ENCODE measurements at places on chromosomes 5 and 9.

- DNase-seq, result no peak
These were observed 561.6 kb downstream of the TAF11L14 start for GRCh38 chr5:18195910-18196309.

DNA sequence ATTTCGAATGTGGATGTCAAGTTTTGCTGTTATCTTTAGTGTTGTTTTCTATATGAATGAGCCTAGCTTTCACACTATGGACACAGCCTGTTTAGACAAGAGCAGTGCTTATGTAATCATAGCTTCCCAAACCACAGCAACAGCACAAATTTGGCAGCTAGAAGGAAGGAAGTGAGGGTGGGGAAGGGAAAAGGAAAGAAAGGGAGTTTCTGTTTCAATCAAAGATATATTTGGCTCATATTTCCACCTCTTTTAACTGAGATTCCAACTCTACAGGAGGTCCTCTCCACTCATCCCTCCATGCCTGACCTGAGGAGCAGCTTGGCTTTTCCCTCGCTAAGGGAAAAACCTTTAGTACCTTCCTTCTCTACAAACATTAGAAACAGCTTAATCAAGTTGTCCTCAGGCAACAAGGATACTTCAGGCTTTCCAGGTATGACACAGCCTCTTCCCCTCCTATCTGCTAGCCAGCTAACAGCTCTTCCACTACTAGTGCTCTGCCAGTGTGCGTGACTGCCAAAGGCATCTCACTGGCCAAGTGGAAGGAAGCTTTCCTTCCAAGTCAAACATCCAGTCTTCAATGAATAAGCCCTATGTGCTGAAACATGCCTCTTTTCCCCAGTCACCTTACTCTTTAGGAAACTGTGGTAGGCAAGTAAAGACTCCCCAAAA is 268.6 kb upstream of the PTGER4 start:
- DNase-seq, result no peak

DNA sequence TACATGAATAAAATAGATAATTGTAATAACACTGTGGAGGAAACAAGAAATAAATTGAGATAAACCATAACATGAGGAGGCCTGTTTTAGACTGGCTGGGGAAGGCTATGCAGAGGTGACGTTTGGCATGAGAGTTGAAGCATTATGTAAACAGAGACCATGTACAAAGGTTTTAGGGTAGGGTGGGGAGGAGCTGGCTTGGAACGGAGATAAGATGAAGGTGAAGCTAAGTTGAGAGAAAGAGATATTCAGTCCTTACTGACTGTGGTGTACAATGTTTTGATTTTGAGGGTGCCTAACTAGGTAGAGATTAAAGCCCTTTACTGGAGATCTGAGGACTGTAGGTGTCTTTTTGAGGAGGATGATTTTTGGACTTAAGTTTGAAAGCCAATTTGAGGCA is 17.8 kb downstream of the MAN2A1 start:
- DNase-seq, result no peak

DNA sequence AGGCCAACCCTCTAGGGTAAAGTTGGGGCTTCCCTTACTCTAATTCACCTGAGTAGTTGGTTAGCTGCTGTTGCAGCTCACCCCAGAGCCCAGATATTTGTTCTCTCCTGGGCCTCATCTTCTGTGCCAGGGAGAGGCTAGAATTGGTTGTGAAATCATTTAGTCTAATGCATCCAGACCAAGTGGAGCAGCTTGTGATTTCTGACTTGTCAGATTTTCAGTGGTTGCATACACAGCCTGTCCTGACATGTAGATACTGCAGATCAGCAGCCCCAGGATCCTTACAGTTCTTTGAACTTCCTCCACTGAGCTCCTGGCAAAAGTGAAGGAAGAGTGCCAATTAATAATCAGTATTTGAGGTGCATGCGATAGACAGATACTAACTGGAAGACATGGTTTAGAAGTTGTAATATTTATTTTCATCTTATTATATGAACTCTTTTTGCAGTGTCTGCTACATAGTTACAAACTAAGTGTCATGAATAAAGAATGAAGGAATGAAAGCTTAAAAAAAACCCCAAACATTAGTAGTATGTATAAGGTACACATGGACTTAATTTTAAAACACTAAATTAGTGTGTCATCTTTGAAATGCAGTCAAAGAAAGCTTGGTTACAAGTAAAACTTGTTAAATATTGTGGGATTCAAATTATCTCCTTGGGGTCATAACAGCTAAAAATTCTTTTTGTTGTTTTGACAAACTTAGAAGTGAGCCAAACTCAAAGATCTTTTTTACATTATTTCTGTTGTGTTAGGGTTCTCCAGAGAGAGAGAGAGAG is 128.5 kb downstream of the VPS13A start:
- DNase-seq, result no peak

- no peak for DNase-seq
These were observed 2.5 kb downstream of the DBN1 start for GRCh38 chr5:177470759-177471536.

DNA sequence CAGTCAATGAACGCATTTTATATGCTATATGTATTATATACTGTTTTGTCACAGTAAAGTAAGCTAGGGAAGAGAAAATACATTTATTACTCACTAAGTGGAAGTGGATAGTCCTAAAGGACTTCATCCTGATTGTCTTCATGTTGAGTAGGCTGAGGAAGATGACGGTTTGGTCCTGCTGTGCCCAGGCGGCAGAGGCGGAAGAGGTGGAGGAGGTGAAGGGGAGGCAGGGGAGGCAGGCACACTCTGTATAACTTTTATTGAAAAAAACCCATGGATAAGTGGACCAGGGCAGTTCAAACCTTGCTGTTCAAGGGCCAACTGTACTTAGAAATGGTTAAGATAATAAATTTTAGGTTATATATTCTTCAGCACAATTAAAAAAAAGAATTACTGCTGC is 28.5 kb downstream of the TJP2 start:
- DNase-seq, result no peak

DNA sequence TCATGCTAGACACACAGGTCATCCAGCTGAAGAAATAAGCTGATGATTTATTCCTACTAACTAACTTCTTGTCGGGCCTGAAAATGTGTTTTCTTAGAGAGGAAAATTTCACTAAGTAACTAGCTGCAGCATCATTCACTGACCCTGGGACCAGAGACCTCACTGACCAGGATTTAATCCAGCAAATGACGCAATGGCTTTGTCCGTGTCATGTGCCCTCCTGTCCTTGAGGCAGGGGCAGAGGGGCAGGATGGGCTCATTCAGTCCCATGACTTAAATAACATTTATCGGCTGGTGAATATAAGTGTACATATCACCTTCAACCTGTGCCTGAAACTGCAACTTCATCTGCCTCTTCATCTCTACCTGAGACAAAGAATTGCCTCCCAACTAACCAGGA is 154.8 kb downstream of the SEMA5A start:
- no peak for DNase-seq

DNA sequence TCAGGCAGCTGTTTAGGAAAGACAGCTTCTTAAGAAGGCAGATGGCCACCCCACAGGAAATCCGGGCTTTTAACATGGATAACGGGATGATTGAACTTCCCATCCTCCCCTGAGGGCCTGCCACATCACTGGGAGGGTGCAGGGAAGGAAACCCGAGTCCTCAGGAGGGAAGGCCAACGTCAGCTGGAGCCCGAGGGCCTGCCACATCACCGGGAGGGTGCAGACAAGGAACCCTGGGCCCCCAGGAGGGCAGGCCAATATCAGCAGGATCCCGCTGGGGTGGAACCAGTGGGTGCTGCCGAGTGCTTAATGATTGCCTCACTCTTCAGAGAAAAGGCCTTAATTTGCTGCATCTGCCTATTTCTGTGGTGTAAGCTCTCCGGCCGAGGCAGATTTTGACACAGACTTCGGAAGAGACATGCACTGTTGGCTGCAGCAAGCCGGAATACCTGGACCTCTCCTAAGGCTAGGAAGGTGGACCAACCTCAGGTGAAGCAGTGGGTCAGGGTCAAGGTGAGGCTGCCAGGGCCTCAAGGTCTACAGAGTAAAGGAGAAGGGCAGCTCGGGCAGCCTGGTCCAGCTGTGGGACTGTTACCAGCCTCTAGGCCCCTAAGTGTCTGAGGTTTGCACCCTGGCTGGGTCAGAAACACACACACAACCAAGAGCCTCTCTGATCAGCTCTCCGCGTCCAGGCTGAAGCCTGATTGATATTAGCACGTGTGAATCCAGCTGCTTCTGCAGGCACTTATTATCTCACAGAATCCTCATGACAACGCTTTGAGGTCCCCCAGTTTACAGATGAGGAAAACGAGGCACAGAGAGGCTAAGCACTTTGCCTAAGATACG is 14.8 kb upstream of the COL5A1 start:
- DNase-seq, result no peak

GRCh38 chr5:145911164-145911563 is 25.2 kb upstream of the SH3RF2 start:
- DNase-seq, result no peak

DNA sequence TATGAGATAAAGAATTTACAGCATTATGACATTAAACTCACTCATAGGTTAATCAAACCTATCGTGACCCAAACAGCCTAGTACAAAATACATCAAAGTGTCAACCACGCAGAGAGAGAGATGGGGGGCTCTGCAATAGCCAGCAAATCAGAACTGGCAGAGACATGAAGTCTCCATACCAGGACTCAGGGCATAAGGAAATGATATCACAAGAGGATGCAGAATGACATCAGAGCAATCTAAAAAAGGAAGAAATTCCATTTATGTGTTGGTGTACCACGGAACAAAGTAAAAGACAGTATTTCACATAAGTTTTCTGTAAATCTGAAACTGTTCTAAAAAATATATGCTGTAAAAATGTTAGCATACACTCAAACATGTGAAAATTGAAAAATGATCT is 24.6 kb downstream of the BICD2 start:
- no peak for DNase-seq

GRCh38 chr9:123893831-123894460 is 36.0 kb downstream of the DENND1A start:
- no peak for DNase-seq

GRCh38 chr5:179801304-179802206 is 5.1 kb downstream of the MGAT4B start:
- peak; percentile 91 for DNase-seq

- no peak for DNase-seq
These were observed 53.4 kb downstream of the CYSTM1 start for GRCh38 chr5:140228364-140228837.

GRCh38 chr5:170442391-170442790 is 53.2 kb upstream of the KCNMB1 start:
- no peak for DNase-seq

GRCh38 chr5:151251001-151251551 is 1.9 kb upstream of the GM2A start:
- peak; percentile 42 for DNase-seq

DNA sequence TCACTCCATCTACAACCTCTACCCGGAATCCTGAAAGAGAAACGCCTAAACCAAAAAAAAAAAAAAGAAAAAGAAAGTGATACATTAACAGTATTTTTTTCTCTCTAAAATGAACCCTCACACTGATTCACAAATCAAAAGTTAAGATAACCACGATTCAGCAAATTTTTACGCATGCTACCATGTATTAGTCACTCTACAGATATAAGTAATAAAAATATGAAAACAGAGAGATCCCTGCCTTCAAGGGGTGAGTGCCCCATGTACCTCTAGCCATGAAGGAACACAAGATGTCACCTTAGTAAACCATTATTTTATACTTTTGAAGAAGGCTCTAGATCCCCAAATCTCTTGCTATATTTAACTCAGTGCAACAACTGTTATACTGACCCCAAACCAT is 33.4 kb downstream of the CEMIP2 start:
- DNase-seq, result no peak

DNA sequence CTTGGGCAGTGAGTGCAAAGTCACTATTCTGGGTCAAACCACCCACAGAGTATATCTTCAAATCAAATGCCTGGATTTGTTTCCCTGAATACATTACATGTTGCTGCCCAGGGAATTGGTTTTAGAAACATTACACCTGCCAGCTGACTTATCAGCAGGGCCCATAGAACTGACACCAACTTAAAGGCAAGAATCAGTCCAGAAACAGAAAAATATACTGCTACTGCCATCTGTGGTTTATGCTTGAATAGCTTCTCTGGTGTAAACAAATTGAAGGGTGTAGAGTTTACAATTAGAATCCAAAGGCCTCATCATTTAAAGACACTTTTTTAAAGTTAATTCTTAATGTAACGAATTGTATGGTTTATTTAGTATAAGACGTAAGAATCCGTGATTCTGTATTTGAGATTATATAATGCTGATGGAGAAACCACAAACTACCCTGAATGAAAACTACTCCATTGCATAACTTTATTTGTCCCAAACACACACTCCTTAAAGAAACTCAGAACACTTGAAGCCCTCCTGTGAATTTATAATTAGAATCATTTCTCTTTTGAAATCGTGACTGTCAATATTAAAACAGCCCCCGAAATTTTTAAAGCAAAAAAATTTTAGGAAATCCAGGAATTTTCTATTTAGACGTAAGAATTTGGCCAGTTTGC is 6.2 kb downstream of the NR6A1 start:
- DNase-seq, result no peak

DNA sequence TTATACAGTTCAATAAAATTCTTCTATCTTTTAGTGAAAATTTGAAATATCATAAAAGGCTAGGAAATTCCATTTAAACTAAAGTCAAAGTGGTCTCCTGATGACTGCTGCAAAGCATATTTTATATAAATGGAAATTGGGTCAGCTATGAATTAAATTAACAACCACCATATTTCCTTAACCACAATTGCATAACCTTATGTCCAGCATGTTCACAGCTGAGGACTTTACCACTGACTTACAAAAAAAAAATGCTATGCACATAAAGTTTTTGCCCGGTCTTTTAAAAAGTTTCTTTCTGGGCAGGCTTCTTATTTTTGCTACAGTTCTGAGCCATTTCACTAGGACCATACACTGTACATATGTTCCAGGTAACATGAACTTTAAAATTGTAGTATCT is 208.6 kb upstream of the RGMB start:
- DNase-seq, result no peak
